Naive thymus-derived CD4-positive, alpha-beta T cell (primary cell): ENCODE measurements at places on chromosomes 12 and 14. TPM values are rescaled to one million over a fixed set of nuclear protein-coding genes. Genes with fewer than 3 reads are reported as not detected.

DNA sequence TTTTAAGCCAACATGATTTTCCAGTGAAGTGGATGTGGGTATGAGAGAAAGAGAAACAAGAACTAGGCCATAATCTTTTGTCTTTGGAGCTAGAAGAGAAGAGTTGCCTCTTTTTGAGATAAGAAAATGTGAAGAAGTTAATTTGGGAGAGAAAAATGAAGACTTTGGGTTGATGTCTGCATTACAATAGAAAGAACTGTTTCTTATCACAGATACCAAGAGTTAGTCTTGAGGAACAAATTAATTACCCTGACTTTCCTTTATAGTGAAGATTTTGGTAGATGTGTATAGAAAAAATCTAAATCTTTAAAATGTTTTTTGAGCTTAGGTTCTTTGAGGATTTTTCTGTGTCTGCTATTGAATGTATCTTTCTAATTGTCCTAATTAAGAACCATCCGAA is 4.2 kb downstream of the A2M start:
- H3K36me3 ChIP-seq, result no peaks in the 10 kb centered on the region
- DNase-seq, result no peak
- H3K4me1 ChIP-seq, result no peaks in the 10 kb centered on the region
- no peak overlapping the region for H3K4me3 ChIP-seq
- no peak overlapping the region for H3K27ac ChIP-seq

DNA sequence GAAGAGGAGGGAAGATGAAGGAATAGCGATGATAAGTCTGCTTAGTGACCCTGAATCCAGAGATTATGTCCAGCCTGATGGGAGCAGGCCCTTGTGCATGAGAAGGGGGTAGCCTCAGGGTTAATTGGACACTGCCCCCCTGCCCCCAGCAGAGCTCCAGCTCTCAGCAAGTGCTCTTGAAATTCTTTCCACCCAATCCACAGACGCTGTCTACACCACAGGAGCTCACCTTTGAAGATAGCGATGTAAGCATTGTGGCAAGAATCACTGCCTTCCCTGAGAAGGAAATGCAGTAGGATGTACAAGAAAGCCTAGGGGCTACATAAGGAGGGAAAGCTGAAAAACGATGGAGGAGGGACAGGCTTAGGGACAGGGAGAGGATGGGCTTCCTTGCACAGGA is 39.4 kb downstream of the CRACR2A start:
- H3K27me3 ChIP-seq, result no peaks in the 10 kb centered on the region
- no peaks in the 10 kb centered on the region for H3K4me1 ChIP-seq

- no peaks in the 10 kb centered on the region for H3K27me3 ChIP-seq
- no peak overlapping the region for H3K27ac ChIP-seq
- no peak for DNase-seq
- H3K4me1 ChIP-seq, result no peaks in the 10 kb centered on the region
- no peak overlapping the region for H3K4me3 ChIP-seq
- no peaks in the 10 kb centered on the region for H3K36me3 ChIP-seq
Observed at GRCh38 chr12:126534495-126534894, 1469.3 kb downstream of the AACS start.

DNA sequence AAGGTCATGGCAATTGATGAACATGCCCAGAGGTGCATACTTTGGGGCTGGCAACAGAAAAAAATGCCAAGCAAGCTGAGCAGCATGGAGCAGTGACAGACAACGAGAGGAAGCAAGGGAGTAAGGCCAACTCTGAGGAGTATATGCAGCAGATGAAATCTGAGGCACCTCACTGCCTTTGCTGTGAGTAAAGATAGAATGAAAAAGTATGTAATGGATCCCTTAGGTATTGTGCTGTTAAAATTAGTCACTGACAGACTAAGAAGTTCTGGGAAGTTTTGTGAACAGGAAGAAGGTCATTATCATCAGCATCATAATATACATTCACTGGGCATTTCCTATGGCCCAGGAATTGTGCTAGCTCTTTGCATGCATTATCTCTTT is 269.9 kb downstream of the DUSP6 start:
- H3K27me3 ChIP-seq, result no peaks in the 10 kb centered on the region
- H3K4me1 ChIP-seq, result no peaks in the 10 kb centered on the region
- no peak overlapping the region for H3K4me3 ChIP-seq

GRCh38 chr12:52010152-52010622 is 3.4 kb downstream of the TAMALIN start:
- no peak overlapping the region for H3K27ac ChIP-seq
- H3K4me1 ChIP-seq, result peaks cover 11% of the 10 kb centered on the region
- no peak for DNase-seq
- peaks cover 45% of the 10 kb centered on the region for H3K36me3 ChIP-seq
- H3K27me3 ChIP-seq, result no peaks in the 10 kb centered on the region

DNA sequence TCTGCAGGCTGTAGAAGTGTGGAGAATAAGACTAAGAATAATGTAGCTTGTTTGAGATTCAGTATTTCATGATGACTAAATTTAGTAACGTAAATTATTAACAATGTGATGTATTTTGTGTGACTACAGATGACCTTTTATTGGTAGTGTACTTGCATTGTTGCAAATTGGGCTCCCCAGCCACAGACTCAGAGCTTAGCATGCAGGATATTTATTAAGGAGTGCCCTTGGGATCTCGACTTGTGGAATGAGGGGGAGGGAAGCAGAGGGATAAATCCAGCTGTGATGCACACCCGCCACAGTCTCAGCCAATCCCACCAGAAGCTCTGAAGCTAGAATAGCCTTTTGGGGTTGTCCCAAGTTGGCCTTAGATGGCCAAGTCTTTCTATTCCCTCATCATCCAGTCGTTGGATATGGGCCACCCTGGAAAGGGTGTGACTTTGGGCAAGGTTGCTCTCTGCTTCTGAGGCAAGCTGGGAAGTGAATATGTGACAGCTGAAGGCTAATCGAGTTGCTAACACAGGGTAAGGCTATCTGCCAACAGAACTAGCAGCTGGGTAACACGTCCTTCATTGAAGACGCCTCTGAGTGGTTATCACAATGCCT is 42.1 kb upstream of the USP44 start:
- no peak overlapping the region for H3K27ac ChIP-seq
- no peaks in the 10 kb centered on the region for H3K36me3 ChIP-seq
- no peaks in the 10 kb centered on the region for H3K4me1 ChIP-seq
- no peaks in the 10 kb centered on the region for H3K27me3 ChIP-seq
- H3K4me3 ChIP-seq, result no peak overlapping the region

GRCh38 chr12:75991753-75992152 is 39.8 kb downstream of the PHLDA1 start:
- no peak overlapping the region for H3K4me3 ChIP-seq
- H3K36me3 ChIP-seq, result no peaks in the 10 kb centered on the region
- no peaks in the 10 kb centered on the region for H3K27me3 ChIP-seq
- no peak for DNase-seq

GRCh38 chr14:93741556-93742230 is 46.6 kb downstream of the PRIMA1 start:
- H3K27ac ChIP-seq, result no peak overlapping the region
- no peaks in the 10 kb centered on the region for H3K4me1 ChIP-seq
- H3K36me3 ChIP-seq, result no peaks in the 10 kb centered on the region

- H3K27ac ChIP-seq, result peak within 1 kb of the TSS; percentile 87
- H3K4me1 ChIP-seq, result peaks cover 55% of the 10 kb centered on the region
- H3K4me3 ChIP-seq, result peak within 1 kb of the TSS; percentile 76
- peaks cover 4% of the 10 kb centered on the region for H3K36me3 ChIP-seq
- H3K27me3 ChIP-seq, result no peaks in the 10 kb centered on the region
- DNase-seq, result no peak
Observed at GRCh38 chr14:91113829-91114078, at the start of gene DGLUCY. TSS of gene DGLUCY (plus strand) at chr14:91114073. CDS start at chr14:91160295, 46,222 bp downstream.

- H3K4me3 ChIP-seq, result no peak overlapping the region
- no peaks in the 10 kb centered on the region for H3K4me1 ChIP-seq
- H3K27me3 ChIP-seq, result no peaks in the 10 kb centered on the region
- DNase-seq, result no peak
- H3K36me3 ChIP-seq, result no peaks in the 10 kb centered on the region
Observed at GRCh38 chr12:58873496-58873895, 46.8 kb downstream of the LRIG3 start.

GRCh38 chr14:88519907-88520306 is 34.9 kb downstream of the PTPN21 start:
- H3K27me3 ChIP-seq, result no peaks in the 10 kb centered on the region
- H3K36me3 ChIP-seq, result no peaks in the 10 kb centered on the region
- no peak overlapping the region for H3K4me3 ChIP-seq
- no peaks in the 10 kb centered on the region for H3K4me1 ChIP-seq
- DNase-seq, result no peak

- H3K27me3 ChIP-seq, result no peaks in the 10 kb centered on the region
- H3K27ac ChIP-seq, result peak overlapping the region; percentile 83
- peaks cover 17% of the 10 kb centered on the region for H3K4me1 ChIP-seq
- DNase-seq, result peak; percentile 31
- H3K4me3 ChIP-seq, result peak overlapping the region; percentile 76
- H3K36me3 ChIP-seq, result no peaks in the 10 kb centered on the region
Observed at GRCh38 chr12:118136559-118137003, 657 bp downstream of the PEBP1 start.

DNA sequence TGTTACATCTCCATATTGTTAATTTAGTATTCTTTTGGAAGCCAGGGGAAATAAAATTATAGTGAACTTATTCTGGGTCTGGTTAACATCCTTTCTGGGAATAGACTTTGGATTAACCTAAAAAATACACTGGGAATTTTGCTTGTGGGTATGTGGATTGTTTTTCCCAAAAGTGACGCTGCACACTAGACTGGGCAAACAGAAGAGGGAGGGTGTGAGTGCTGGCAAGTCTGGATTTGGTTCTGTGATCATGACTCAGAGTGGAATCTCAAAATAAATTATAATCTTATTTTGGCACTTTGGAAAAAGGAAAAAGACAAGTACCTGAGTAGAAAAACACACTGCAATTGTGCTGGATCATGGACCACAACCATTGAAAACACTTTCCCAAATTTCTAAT is 15.2 kb upstream of the LUM start:
- no peaks in the 10 kb centered on the region for H3K27me3 ChIP-seq
- no peaks in the 10 kb centered on the region for H3K4me1 ChIP-seq
- H3K4me3 ChIP-seq, result no peak overlapping the region
- no peaks in the 10 kb centered on the region for H3K36me3 ChIP-seq

GRCh38 chr12:113472191-113473121 is 785 bp upstream of the LHX5 start:
- H3K4me3 ChIP-seq, result no peak overlapping the region
- no peak overlapping the region for H3K27ac ChIP-seq
- H3K36me3 ChIP-seq, result no peaks in the 10 kb centered on the region
- no peak for DNase-seq
- H3K4me1 ChIP-seq, result no peaks in the 10 kb centered on the region

DNA sequence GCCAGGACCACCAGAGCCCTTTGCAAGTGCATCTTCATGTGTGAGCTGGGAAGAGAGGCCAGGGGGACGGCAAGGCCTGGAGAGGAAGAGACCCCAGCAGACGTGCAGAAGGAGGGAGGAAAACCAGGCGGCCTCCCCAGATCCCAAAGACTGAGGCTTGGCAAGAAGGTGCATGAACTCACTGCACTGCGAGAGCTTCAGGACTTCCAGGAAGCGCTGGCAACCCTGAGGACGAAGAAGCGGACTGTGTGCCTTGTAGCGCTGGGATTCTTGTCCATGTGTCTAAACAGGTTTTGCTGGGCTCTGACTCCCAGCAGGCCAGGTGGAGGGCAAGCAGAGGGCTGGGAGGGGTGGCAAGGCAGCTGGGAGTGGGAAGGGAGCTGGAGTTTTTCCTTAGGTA is 939 bp downstream of the TGFB3 start:
- H3K36me3 ChIP-seq, result no peaks in the 10 kb centered on the region
- no peak overlapping the region for H3K4me3 ChIP-seq
- H3K4me1 ChIP-seq, result peaks cover 27% of the 10 kb centered on the region
- H3K27ac ChIP-seq, result peak overlapping the region; percentile 84
- DNase-seq, result no peak

GRCh38 chr14:75542588-75543091 is 20.4 kb downstream of the BATF start:
- H3K4me3 ChIP-seq, result peak overlapping the region; percentile 48
- H3K27me3 ChIP-seq, result no peaks in the 10 kb centered on the region
- DNase-seq, result peak; percentile 48
- peaks cover 16% of the 10 kb centered on the region for H3K36me3 ChIP-seq
- H3K27ac ChIP-seq, result peak overlapping the region; percentile 90

GRCh38 chr14:77026166-77026929 is 2.2 kb downstream of the IRF2BPL start:
- peak overlapping the region; percentile 53 for H3K4me3 ChIP-seq
- peak overlapping the region; percentile 98 for H3K27ac ChIP-seq
- no peaks in the 10 kb centered on the region for H3K36me3 ChIP-seq
- peaks cover 50% of the 10 kb centered on the region for H3K4me1 ChIP-seq
- H3K27me3 ChIP-seq, result no peaks in the 10 kb centered on the region
- DNase-seq, result no peak

- H3K36me3 ChIP-seq, result no peaks in the 10 kb centered on the region
- DNase-seq, result no peak
- no peaks in the 10 kb centered on the region for H3K27me3 ChIP-seq
- no peak overlapping the region for H3K27ac ChIP-seq
- H3K4me3 ChIP-seq, result no peak overlapping the region
- H3K4me1 ChIP-seq, result no peaks in the 10 kb centered on the region
Observed at GRCh38 chr14:34338056-34338455, 124.0 kb downstream of the SPTSSA start.

- no peak overlapping the region for H3K4me3 ChIP-seq
- H3K27me3 ChIP-seq, result no peaks in the 10 kb centered on the region
- no peak for DNase-seq
- H3K36me3 ChIP-seq, result no peaks in the 10 kb centered on the region
- no peak overlapping the region for H3K27ac ChIP-seq
Observed at GRCh38 chr12:30826276-30826675, 71.5 kb upstream of the CAPRIN2 start.

DNA sequence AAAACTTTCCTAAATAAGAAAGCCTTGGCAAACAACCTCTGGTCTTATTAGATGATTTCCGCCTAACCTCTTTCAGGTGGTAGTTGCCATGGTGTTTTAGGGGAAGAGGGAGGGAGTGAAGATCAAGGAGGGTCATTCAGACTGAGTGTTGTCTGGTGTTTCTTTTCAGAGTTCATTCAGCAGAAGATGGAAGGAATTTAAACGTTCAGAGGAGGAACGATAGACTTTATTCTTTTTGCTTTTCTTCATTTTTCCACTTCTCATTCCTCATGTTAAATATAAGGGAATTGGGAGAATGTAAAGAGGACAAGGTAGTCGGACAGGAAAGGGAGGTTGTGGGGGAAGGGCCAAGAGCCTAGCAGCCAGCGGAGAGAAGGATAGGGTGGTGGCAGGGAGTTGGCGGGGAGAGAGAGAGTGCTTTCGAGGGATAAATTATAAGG is 17.4 kb upstream of the SALL2 start:
- no peak overlapping the region for H3K27ac ChIP-seq
- H3K4me1 ChIP-seq, result no peaks in the 10 kb centered on the region
- H3K36me3 ChIP-seq, result no peaks in the 10 kb centered on the region
- no peaks in the 10 kb centered on the region for H3K27me3 ChIP-seq

GRCh38 chr14:75643985-75644384 is 16.7 kb downstream of the ERG28 start:
- no peaks in the 10 kb centered on the region for H3K4me1 ChIP-seq
- no peak for DNase-seq
- no peak overlapping the region for H3K27ac ChIP-seq

ADAMTS20 gene
- not detected in 2 replicates for total RNA-seq

PCK2 gene
- 51.3 and 56.2 TPM in 2 replicates for total RNA-seq

APOF gene
- not detected for total RNA-seq

SPRYD3 gene
- 33.9 TPM for total RNA-seq

TGM1 gene
- 7.1 TPM for total RNA-seq

SYT10 gene
- not detected for total RNA-seq

SLC25A47 gene
- total RNA-seq, result not detected

LRRC10 gene
- not detected for total RNA-seq

LUM gene
- 0.54 TPM for total RNA-seq

CSAD gene
- total RNA-seq, result 66.0 TPM

NPC2 gene
- 56.3 TPM for total RNA-seq

CLEC4D gene
- total RNA-seq, result not detected
